ENCODE measurements at places on chromosomes 16 and 17. TPM values are rescaled to one million over a fixed set of nuclear protein-coding genes. Genes with fewer than 3 reads are reported as not detected.

Gene CACNG4
- total RNA-seq: 11.8 TPM

Gene CPHXL2
- total RNA-seq: not detected

Gene KRTAP4-9
- not detected for total RNA-seq

Gene EDC4
- 64.9 TPM for total RNA-seq

Gene EPX
- total RNA-seq: not detected

Gene RCVRN
- total RNA-seq: not detected

Gene CXCL16
- total RNA-seq: 15.4 TPM

Data from A549 treated with CORT108297 at 1 μM for 4 hours (cell line).